ENCODE measurements at places on chromosomes 4 and X.

DNA sequence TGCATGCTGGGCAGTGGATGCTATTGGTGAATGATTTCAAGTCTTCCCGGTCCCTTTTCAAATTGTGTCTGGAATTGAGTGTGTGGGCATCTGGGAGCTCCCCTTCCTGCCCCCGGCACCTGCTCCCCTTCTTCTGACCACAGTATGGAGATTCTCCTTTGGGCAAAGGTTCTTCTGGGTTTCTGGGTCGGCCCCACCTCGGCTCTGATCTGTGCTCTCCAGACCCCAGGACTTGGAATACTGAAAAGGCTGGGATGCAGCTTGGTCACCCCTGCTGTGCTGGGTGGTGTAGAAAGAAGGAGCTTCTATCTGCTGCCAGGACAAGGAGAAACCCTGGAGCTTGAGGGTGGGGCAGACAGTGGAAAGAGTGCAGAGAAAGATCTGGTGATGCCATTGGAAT is 78.8 kb downstream of the WFS1 start:
- DNase-seq = no peak

GRCh38 chrX:9611436-9612145 is 146.7 kb downstream of the TBL1X start:
- no peak for DNase-seq

DNA sequence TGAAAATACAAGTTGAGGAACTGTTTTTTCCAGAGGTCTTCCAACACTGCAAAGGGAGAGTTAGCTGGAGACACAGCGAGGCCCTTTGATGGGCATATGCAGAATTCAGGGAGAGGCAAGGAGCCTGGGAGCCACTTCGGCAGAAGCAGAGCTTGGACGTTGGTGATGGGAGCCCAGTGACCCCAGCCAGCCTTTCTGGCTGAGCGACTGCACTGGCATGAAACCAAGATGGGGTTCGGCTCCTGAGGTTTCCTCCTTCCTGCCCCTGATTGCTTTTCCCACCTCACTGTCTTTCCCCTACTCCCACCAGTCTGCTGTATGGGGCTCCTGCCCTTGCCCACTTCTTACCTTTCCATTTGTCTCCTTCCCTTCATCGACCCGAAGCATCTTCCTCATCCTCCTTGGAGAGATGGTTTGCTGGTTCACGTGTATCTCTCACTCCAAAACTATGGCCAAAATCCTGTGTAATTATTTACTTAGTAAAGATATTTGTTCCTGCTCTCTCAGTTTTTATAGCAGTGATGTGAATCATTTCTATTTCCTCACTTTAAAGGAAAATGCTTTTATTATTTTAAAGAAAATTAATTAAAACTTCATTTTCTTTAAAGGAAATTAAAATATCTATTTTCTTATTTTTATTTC is 100.5 kb downstream of the NFKB1 start:
- no peak for DNase-seq

- no peak for DNase-seq
Observed at GRCh38 chrX:101803451-101803850, 128.4 kb downstream of the ZMAT1 start.

DNA sequence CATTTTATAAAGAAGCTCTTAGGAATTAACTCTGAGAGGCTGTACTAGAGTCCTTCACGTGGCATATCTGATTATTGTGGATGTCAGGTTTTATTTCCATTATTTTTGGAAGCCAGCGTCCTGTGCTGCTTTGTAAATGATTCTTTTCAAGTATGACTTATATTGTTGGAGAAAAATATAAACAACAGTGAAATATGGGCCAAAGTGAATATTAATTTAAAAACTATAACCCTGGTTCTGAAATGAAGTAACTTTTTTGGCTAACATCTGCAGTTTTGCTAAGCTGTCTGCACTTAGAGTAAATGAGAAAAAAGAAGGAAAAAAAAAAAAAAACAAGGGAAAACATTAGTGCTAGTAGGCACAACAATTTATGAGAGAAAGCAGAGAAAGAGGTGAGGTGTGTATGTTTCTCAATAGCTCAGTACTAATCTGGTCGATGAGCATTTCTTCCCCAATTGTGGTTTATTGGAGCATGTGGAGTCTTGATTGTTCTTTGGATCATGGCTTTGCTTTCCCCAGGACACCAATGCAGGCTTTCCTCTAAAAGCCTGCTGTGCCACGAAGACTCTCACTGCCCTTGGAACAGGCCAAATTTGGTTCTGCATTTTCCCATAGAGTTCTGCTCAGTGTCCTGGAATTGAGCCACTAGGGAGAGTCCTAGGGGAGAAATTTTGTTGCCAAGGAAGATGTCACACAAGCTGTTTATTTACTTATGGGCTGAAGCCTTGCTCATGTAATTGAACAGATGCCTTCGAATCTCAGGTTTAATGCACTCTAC is 273.3 kb downstream of the DKK2 start:
- DNase-seq = no peak

DNA sequence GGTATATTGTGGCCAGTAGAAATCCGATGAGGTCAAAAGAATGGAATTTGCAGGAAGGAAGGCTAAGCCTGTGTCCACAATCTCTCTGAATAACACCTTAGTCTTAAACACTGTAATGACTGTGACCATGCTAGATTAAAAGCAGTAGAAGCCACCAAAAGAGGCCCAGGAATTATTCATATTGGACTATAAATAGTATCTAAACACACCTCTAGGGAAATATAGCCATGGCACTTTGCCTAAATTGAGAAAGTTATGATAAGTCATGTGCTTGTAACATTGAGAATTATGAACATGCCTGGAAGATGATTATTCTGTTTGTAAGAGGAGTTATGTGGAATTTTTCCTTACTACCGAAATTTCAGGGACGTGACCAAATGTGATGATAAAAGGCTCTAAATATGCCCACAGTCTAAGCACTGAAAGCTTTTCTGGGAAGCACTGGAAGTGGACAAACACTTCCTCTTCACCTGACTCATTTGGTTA is 298.5 kb downstream of the KCTD8 start:
- no peak for DNase-seq

GRCh38 chrX:45622538-45622937 is 421.9 kb upstream of the DIPK2B start:
- DNase-seq = no peak
